ENCODE measurements at places on chromosomes 11 and 22.

GRCh38 chr11:69986830-69987229 is 91.3 kb upstream of the ANO1 start:
- DNase-seq, result no peak

DNA sequence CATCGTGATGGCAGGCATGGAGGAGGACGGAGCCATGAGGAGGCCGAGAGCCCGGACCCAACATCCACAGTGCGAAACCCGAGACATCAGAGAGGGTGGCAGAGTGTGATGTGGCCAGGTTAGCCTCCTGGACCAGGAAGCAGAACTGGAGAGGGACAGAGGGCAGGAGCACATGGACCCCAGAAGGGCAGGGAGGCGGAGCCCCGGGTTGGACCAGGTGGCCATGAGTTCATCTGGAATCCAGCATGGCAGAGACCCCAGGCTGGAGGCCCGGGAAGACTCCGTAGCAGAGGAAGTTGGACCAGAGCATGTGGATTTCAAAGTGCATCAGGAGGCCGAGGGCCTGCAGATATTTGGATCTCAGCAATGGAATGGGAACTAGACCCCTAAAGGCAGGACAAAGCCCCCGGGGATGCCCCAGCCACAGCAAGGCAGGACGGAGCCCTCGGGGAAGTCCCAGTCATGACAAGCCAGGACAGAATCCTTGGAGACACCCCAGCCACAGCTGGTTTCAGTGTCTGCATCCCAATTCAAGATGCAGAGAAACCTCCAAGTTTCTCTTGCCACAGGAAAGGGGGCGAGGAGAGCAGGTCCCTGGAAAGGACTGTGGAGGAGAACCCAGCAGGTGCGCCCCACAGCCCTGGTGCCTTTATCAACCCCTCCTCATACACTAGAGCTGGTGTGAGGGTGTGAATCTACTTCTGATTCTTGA is 1393.4 kb downstream of the BRD1 start:
- no peak for DNase-seq

DNA sequence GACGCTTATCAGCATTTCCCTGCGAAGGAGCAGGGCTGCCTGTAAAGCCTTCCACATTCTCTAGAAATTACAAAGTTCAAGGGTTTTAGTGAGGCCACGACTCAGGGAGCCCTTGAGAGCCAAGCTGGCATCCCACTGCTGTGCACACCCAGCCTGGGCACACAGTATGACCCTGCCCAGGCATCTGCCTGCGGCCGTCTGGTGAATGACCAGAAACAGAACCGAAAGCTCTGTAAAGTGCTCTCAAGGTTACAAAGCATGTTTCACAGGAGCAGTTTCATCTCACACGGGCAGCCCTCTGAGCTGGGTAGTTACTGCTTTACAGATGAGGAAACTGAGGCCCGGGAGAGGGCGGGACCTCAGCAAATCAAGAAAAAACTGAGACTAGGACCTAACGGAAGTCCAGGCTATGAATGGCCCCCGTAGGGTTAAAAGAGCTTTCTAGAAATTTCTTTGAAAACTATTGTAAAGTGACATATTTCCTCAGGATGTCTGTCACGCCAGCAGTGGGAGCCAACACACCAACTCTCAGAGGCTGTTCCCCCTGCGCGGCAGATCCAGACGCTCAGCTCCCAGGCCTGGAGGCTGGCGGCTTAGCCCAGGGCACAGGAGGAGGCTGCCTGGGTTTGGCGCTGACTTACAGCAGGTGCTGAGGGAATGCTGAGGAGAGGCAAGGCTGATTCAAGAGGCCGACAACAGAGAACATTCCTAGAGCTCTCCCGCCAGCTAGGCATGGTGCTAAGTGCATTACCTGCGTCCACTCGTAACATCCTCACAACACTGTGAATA is 7.7 kb upstream of the TCF20 start:
- DNase-seq, result no peak

- no peak for DNase-seq
These were observed 14.3 kb downstream of the DHCR7 start for GRCh38 chr11:71433648-71434450.

DNA sequence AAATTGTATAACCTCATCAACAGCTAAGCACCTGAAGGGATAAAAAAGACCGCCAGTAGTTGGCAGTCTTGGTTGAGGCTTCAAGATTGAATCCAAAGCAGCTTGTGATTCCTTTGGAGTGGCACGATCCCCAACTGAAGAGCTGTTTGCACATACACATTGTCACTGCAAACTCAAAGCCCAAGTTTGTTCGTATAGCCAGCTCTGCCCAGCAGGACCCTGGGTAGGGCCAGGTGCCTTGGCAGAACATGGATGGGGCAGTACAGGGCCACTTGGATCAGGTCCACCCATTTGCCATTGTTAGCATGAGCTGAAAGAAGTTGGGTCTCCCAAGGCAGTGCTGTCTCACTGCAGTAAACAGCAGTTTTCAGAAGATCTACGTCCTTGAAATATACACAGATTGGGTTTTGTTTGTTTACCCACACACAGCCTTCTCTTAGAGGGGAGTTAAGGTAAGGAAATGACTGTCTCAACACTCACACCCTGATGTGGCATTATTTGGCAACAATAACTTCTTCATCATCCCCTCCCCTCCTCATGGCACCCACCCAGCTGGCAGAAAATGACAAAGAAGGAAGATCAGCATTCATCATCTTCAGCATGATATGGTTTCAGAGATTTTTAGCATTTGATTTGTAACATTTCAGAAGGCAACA is 132.9 kb downstream of the COMMD9 start:
- DNase-seq, result no peak

GRCh38 chr11:96218006-96218405 is 125.0 kb downstream of the MAML2 start:
- DNase-seq, result no peak

DNA sequence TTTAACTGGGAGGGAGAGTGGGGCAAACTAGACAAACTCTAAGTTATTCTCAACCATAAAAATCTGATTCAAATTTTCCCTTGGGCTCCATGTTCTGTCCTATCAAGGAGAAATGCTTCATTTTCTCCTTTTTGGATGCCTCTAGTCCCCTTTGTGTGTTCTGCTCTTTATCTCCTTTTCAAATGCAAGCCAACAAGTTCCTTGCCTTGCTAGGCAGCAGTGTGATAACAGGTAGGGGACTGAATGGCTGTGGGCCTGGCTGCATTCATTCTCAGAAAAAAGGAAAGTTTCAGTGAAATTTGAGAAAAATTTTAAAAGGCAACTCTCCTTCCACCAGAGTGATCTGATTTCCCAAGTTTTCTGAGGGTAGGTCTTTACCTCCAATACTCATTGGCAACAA is 26.9 kb upstream of the MMP8 start:
- DNase-seq, result no peak

GRCh38 chr11:86196085-86196696 is 48.4 kb upstream of the EED start:
- no peak for DNase-seq

- no peak for DNase-seq
These were observed 465 bp downstream of the MAPK1 start for GRCh38 chr22:21866833-21867527.

GRCh38 chr22:37907036-37907954 is 1.2 kb downstream of the MICALL1 start:
- DNase-seq, result no peak

Data from H4 (cell line).